ENCODE measurements at places on chromosomes 13 and 19.
A peak's percentile ranks its signal among the peaks of the same experiment; 100 is the strongest.

GRCh38 chr19:4624733-4625362, 14.5 kb upstream of the TNFAIP8L1 start:
- no peak for DNase-seq

- DNase-seq: no peak
Measured at GRCh38 chr13:54356849-54357248, 1328.2 kb downstream of the OLFM4 start.

DNA sequence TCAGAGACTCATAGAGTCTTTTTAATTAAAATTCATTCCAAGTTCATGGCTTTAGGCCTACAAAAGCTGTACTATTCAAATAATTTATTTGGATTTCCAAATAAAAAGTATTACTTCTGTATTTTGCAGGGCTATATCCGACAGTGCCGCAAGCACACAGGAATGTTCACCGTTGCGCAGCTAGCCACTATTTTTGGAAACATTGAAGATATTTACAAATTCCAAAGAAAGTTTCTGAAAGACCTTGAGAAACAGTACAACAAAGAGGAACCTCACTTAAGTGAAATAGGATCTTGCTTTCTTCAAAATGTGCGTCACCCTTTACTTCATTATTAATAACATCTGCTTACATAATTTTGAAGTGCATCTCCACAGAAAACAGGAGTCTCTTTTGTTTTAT, 20.5 kb upstream of the C1QTNF9 start:
- no peak for DNase-seq

- no peak for DNase-seq
Measured at GRCh38 chr13:94351292-94351990, 128.0 kb downstream of the DCT start.

GRCh38 chr19:14395710-14396336, 14.6 kb downstream of the ADGRE5 start:
- DNase-seq: no peak

- no peak for DNase-seq
Measured at GRCh38 chr13:61180234-61180633, 235.4 kb downstream of the PCDH20 start.

DNA sequence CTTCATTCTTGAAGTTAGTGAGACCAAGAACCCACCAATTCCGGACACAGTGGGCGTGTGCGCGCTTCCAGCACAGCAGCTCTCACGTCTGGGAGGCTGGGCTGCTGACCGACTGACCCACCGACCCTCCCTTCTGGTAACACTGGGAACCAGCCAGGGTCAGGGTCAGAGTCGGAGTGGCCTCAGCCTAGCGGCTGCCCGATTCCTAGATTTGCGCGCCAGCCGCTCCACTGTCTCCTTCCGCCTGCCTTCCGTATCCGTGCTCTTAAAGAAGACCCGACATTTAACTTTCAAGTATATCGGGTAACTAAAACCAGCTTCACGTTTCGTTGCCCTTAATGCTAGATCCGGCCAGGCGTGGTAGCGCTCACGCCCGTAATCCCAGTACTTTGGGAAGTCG, 41.1 kb downstream of the SERP2 start:
- DNase-seq: no peak

GRCh38 chr19:21147540-21147939, 5.7 kb downstream of the ZNF431 start:
- DNase-seq: no peak

GRCh38 chr13:112592181-112592580, 4.2 kb upstream of the TUBGCP3 start:
- no peak for DNase-seq

DNA sequence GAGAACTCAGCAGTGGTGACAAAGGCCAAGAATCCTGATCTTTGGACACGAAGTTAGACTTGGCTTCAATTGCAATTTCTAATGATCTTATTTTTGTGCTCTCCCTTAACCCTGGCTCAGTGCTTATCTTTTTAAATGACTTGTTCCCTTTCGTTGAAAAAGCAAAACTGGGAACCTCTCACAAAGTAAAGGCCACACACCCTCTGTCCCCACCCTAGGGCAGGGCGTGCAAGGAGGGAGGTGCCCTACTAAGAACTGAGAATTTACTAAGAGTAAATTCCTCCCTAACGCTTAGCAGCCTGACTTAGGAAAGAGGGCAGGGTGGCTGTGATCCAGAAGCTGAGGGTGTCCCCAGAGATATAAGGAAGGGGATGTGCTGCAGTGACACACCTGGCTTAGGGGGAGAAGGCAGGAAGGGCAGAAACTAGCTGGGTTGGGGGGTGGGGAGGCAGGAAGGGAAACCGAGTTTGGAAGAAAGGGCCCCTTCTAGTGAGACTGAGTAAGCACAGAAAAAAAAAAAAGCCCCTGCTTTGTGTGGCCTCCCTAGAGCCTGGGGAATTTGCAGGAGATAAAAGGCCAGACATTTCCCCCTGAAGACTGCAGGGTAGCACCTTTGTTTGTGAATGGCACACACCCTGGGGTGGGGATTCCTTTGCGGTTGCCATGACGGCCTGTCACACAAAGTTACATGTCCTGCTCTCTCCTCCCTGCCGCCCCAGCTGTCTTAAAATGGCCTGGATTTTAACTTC, 435.1 kb downstream of the EFNB2 start:
- DNase-seq: no peak

DNA sequence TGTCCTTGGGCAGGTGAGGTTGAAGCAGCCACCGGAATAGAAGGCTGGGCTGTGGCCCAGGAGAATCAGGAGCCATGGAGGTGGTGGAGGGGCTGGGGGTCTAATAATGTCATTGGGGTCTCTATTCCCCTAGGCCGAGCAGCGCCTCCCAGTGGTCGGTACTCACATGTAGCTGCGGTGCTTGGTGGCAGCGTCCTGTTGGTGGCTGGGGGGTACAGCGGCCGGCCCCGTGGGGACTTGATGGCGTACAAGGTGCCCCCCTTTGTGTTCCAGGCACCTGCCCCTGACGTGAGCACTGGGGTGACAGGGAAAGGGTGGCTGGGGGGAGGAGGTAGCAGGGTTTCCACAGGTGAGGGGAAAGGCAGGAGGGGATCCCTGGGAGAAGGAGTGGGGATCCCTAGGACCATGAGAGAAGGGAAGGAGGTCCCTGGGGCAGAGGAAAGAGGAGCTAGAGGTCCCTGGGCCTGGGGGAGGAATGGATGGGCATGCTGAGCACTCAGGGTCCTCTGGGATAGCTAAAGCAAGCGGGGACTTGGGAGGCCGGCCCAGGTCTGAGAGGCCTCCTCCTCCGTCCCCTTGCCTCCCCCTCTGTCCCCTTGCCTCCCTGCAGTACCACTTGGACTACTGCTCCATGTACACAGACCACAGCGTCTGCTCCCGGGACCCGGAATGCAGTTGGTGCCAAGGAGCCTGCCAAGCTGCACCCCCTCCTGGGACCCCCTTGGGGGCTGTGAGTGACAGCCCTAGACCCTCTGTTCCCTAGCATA, 18.1 kb downstream of the MEGF8 start:
- no peak for DNase-seq

- no peak for DNase-seq
Measured at GRCh38 chr19:43455321-43456113, 9.9 kb downstream of the LYPD3 start.

- DNase-seq: no peak
Measured at GRCh38 chr19:33532859-33533460, 11.4 kb upstream of the PEPD start.

DNA sequence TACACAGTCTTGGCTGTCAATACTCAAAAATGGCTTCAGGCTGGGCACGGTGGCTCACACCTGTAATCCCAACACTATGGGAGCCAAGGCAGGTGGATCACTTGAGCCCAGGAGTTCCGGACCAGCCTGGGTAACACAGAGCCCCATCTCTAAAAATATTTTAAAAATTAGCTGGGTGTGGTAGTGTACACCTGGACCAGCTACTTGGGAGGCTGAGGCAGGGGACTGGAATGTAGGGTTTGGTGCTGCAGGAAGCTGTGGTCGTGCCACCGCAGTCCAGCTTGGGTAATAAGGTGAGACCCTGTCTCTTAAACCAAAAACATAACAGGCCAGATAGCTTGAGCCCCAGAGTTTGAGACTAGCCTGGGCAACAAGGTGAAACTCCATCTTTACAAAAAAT, 6.7 kb upstream of the CHERP start:
- DNase-seq: no peak

DNA sequence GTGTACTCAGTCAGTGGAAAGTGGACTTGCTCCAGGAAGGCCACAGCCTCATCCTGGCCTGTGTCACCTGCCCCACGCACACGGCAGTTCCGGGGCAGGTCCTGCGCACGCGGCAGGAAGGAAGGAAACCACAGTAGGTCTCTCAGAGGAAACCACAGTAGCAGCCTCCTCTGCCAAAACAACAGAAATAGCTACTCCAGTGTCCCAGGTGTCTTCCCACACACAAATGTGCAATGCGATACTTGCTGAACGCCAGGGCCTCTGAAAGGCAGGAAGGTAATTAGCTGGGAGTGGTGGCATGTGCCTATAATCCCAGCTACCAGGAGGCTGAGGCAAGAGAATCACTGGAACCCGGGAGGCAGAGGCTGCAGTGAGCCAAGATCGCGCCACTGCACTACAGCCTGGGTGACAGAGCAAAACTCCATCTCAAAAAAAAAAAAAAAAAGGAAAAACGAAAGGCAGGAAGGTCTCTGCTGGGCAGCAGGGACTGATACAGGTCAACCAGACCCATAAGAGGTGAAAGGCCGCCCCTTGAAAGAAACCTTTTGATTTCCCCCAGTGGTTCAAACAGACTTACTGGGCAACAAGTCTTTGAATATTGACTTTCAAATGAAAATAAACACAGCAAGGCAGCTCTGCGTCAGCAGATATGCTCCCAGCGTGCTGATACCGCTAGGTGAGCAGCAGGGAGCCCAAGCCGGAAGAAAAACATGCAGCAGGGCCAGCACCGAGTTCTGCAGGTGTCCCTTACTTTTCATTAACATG, 49.5 kb downstream of the CRYL1 start:
- DNase-seq: peak; percentile 60

- DNase-seq: no peak
Measured at GRCh38 chr19:38079926-38080380, 144.1 kb downstream of the DPF1 start.

- no peak for DNase-seq
Measured at GRCh38 chr19:7687177-7687576, 6.5 kb downstream of the TRAPPC5 start.

DNA sequence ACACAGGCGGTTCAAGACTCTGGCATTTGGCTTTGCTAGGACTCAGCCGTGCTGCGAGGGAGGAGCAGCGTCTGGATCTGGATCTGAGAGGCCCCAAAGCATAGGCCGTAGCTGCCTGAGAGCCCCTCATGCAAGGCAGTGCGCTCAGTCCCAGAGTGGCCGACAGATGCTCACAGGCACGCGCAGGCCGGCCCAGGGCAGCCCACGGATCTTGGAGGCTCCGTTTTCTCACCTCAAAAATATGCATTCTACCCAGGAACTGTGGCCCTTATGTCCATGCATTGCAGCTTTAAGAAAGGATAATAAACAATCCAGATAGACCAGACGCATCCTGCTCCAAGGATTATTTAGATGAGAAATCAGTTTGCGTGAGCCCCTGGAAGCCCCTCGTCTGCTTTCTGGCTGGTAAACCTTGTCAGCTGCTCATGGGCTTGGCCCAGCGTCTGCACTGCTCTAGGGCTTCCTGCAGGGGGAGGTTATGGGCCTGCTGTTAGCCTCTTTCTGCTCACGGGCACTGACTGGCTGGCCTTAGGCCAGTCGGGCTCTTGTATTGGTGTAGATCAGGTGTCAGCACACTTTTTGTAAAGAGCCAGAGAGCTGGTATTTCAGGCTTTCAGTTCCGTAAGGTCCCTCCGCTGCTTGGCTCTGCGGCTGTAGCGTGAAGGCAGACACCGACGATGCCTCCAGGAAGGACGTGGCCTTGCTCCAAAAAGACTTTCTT, 24.2 kb downstream of the TEX29 start:
- no peak for DNase-seq

DNA sequence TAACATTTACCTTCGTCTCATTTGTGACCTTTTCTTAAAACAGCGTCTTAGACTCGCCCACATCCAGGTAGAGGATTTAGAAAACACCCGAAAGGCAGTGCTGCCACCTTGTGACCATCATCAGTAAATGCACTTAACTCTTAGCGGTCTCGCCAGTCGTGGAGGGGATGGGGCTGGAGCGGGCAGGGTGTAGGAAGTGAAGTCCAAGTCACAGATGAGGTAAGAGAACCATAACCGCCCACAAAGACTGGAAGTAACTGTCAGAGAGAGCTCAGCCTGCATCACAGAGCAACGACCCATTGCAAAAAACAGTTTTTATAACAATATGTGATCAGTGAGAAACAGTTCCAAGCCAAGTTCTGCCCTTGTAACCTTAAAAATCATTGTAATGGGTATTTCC, 10.7 kb upstream of the CEACAM3 start:
- peak; percentile 59 for DNase-seq

DNA sequence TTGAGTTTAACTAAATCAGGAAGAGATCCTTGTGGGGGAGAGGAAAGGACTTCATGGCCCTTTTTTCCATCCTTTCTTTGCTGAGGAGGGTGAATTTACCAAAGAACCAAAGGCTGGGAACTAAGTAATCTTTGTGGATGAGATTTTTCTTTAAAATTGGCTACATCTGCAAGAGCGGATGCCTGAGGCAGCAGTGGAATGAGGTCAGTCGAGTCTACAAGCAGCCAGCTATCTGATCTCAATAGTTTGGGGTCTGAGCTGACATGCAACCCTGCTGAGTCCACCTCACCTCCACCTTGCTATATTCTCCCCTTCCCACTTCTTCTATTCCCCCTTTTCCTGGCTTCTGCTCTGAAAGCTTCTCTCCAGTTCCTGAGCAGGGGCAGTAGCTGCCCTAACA, 3.6 kb upstream of the DNAJC15 start:
- DNase-seq: no peak

DNA sequence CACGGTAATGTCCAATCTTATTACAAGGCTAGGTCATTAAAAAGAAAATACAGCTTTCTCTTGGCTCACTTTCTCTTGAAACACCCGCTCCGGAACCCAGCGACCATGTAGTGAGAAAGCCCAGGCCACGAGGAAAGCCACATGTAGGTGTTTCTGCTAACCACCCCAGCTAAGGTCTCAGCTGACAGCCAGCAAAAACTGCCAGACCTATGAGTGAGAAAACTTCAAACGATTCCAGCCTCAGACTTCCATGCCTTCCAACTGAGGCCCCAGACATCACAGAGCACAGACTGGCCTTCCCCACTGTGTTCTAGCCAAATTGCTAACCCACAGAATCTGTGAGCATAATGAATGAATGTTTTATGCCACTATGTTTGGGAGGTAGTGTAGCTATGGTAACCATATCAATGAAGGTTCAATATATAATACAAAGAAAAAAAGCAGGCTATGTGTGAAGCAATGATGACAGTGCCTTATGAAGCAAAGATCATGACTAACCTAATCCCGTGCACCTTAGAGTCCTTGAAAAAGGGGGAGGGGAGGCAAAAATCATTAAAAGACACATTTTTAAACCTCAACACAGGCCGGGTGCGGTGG, 11.9 kb upstream of the TPTE2 start:
- DNase-seq: no peak

DNA sequence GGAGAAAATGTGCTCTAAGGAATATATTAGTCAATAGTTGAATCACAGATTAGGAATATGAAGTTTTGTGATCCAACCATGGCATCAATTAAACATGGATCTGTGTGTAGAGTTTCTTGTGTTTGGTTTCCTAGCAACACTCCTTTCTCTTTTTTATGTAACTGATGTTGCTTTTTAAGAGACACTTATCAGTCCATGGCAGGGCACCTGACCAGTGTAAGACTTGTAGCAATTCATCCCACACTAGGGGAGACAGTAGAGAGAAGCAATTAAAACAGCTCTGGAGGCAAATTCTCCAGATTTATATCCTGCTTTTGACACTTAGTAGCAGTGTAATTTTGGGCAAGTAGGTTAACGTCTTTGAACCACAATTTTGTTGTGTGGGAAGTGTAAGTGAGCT, 1229.0 kb downstream of the PCDH9 start:
- DNase-seq: no peak

GRCh38 chr19:5822181-5822844, 17.2 kb downstream of the FUT6 start:
- no peak for DNase-seq
